Activated naive CD4-positive, alpha-beta T cell treated with anti-CD3 and anti-CD28 coated beads for 36 hours (primary cell): ENCODE measurements at places on chromosomes 3 and 15.

DNA sequence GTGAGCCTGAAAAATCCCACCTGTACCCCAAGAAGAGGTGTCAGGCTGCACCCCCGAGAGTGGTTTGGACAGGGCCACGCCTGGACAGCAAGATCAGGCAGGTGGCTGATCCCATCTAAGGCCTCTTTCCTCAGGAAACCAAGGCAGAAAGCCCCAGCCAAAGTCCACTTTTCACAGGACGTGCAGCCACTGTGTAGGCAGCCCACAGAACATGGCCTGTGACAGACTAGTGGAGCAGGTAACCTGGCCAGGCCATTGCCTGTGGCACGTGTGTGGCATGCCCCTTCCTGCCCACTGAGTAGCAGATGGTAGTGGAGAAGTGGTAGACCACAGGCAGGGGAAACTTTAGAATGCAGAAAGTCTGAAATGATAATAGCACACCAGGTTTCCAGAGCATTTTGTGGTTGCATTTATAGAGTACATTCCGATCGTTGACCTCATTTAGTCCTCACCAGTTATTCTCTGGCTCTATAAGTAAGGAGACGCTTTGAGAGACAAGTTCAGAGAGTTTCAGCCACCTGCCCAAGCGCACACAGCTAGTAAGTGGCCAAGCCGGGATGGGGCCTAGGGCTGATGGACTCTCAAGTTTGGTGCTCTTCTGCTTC lies 68.7 kb downstream of the AAGAB start:
- no peaks in the 10 kb centered on the region for H3K27me3 ChIP-seq
- peaks cover 10% of the 10 kb centered on the region for H3K36me3 ChIP-seq
- DNase-seq: no peak
- H3K4me3 ChIP-seq: no peak overlapping the region
- no peaks in the 10 kb centered on the region for H3K4me1 ChIP-seq
- H3K27ac ChIP-seq: peak overlapping the region; percentile 31

DNA sequence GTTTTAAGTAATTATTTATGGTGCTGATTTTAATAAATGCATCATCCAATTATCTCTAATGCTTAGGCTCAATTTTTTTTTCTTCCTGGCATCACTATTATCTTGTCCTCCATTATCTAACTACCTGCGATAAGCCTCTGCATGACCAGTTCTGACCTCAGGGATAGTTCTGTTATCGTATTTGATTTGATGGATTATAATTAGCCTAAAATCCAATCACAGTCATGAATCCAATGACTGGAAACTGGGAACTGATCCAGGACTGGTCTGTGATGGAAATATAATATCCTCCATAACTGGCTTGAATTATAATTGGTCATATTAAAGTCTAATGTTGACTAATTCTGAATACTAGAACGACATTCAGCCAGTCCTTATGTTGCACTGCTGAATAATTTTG lies 1.1 kb downstream of the MYH15 start:
- no peak for DNase-seq
- no peaks in the 10 kb centered on the region for H3K27me3 ChIP-seq

DNA sequence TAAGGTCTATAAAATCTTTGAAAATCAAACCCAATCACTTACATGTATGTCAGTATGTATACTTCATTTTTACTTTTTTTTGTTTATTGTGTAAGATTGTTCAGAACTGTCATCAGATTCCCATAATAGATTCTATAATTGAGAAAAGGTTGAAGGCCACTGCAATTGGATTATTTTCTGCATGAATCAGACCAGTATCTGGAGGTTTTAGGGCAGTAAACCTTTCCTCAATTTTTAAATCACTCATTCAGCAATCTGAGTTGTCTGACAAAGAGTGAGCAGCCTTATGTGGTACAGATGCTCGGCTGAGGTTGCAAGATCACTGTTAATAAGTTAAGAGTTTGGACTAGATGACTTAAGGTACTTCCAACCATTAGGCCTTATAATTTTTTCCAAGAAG lies 96.0 kb downstream of the TP63 start:
- H3K27me3 ChIP-seq: no peaks in the 10 kb centered on the region
- DNase-seq: no peak
- H3K27ac ChIP-seq: no peak overlapping the region
- no peaks in the 10 kb centered on the region for H3K4me1 ChIP-seq

- DNase-seq: no peak
- no peaks in the 10 kb centered on the region for H3K4me1 ChIP-seq
- H3K4me3 ChIP-seq: no peak overlapping the region
- no peak overlapping the region for H3K27ac ChIP-seq
- H3K36me3 ChIP-seq: no peaks in the 10 kb centered on the region
Observed at GRCh38 chr3:72582211-72582878, 265.9 kb downstream of the SHQ1 start.
